NCI-H1417 treated with DMSO at 0.1 percent for 48 hours (cell line): ENCODE measurements at places on chromosomes 7 and 10.

- no peak for DNase-seq
These were observed 39.5 kb downstream of the FAM53B start for GRCh38 chr10:124704428-124705380.

GRCh38 chr10:73950155-73950948 is 39.4 kb downstream of the PLAU start:
- no peak for DNase-seq

- no peak for DNase-seq
These were observed 49.9 kb upstream of the CD36 start for GRCh38 chr7:80588591-80588990.

DNA sequence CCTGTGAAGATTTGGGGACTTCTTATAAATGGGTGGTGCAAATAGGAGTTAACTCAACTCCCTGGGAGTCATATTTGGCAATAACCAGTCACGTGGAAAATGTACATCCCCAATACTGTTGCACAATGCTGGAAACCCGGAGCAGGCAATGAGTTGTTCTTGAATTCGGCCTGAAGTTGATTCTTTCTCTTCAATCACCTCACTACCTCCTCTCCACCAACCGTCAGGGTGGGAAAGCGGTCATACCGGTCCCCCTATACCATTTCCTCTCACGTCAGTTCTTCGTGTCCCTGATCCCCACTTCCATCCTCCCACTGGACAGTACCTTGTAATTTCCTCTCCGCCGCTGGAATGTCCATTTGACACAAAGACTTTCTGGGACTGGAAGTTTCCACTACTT is 2.8 kb downstream of the GIMAP5 start:
- DNase-seq: no peak

DNA sequence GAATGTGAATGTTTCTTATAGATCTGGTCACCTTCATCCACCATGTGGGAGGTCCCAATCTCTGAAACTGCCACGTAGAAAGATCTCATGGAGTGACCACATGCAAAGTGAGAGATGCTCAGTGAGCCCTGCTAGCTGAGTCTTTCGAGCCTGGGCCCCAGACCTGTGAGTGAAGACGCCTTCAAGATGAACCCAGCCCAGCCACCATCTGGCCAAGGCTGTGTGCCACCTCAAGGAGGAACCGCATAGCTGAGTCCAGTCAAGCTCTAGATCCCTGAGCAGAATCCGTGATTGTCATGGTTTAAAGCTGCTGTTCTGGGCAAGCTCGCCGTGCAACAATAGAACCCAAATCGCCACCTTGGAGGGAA is 20.2 kb upstream of the PPIF start:
- DNase-seq: no peak

GRCh38 chr7:155234950-155235789 is 62.5 kb upstream of the INSIG1 start:
- DNase-seq: no peak

DNA sequence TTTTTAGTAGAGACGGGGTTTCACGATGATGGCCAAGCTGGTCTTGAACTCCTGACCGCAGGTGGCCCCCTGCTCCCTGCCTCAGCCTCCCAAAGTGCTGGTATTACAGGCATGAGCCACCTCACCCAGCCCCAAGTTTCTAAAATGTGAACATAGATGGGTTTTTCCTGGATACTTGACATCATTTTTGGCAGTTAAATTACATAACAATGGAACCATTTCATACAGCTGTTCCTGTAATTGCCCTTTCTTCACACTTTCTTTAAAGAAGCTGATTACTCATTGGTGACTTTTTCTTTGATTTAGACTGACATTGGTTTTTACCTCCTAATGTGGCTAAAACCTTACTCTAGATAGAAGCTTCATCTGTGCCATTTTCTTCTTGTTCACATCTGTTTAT is 5.9 kb downstream of the ZKSCAN1 start:
- DNase-seq: no peak

DNA sequence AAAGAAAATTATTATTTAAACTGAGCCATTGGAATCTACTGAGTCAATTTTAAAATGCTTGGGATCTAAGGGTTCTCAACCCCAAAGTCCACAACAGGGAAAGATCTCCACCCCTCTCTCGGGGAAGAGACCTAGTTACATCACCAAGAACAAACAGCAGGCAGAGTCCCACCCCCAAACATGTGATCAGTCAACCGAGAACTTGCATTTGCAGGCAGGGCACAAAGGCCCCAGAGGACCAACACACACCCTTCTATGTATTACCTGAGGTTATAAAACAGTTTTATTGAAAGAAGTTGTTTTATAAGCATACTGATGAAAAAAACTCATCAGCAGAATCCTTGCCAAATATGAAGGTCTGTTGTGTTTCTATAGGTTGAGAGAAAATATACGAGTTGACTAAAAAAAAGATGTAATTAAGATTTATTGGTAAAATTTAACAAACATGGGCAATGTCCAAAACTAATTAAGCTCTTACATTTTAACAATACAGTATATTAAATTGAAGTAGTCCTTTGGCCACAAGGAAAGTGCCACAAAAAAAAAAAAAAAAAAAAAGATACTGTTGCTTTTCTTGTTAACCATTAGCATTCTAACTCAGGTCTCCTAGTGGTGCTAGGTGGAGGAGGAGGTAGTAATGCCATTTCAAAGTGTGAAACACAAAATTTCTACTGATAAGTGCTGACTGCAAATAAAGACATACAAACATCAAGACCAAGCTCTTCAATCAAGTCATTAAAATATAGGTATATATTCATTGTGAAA is 975 bp upstream of the USP54 start:
- no peak for DNase-seq

DNA sequence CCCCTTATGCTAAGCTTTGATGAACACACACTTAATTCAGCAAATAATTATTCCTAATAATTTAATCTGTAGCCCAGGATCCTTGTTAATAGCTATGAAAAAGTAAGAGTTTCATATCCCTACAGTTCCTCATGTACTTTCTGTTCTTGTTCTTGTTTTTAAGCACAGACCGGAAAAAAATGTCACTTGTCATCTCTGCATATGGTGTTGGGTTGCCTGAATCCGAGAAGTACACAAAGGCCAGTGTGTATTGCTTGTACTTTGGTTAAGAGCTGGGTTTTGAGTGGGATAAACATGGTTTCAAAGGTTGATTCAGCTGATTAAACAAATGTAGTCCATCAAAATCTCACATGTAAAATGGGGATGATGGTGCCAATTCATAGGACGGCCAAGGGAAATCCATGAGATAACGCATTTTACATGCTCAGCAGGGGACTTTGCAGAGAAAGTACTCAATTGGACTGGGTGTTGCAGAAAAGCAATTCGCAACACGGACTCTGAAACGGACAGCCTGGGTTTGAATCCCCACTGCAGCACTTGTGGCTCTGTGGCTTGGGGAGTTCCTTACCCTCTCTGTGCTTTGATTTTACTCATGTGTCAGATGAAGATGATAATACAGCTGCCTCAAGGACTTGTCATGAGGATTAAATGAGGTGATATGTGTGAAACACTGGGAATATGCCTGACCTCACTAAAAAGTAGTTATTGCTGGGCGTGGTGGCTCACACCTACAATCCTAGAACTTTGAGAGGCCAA is 71.7 kb downstream of the MAP3K8 start:
- DNase-seq: no peak
